Activated CD4-positive, CD25-positive, alpha-beta regulatory T cell treated with anti-CD3 and anti-CD28 coated beads, Interleukin-2, amount 50 U/mL, for 24 hours (primary cell): ENCODE measurements at places on chromosomes 3 and 15.

GRCh38 chr15:92149465-92149864, 244.2 kb upstream of the ST8SIA2 start:
- no peak for ATAC-seq

DNA sequence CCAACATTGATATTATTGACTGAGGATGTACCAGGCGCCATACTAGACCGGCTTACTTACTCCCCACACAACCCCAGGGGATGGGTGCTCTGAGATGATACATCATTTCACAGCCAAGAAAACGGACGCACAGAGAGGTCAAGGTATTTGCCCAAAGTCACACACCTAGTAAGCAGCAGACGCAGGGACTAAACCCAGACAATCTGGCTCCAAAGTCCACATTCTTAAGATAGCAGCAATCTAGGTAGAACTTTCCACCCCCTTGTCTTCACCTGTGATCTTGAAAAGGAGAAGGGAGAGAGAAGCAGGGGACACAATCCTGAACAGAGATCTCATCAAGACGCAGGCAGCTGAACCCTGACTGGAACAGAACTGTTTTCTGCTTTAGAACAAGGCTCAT, 200.6 kb downstream of the XXYLT1 start:
- no peak for ATAC-seq

- ATAC-seq, result no peak
Observed at GRCh38 chr3:190548031-190548656, 34.3 kb downstream of the IL1RAP start.

DNA sequence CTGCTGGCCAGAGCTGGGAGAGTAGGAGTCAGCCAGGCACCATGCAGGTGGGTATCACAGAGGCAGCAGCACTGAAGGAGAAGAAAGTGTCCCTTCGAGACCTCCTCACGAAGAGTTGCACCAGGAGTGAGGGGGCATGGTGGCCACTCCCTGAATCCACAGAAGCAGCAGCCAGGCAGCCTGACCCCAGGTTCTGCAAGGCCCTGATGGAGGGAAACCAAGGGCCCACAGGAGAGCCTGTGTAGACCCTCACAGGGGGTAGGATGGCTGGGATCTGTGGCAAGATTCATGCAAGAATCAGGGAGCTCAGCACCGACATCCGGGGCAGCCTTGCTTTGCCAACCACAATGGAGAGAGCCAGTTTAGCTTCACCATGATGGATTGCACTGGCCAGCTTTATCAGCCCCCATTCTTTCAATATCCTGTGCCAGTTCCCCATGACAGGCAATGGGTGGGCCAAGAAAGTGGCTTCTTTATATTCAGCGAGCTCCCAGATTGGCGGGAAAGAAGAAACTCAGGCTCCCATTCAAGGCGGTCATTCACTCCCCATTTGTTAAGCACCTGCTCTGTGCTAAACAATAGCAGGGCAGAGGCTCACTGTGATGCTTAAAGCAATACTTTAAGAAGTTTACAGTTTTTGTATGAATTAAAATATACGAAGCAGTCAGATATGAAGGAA, 33.5 kb upstream of the TBC1D21 start:
- ATAC-seq, result no peak

DNA sequence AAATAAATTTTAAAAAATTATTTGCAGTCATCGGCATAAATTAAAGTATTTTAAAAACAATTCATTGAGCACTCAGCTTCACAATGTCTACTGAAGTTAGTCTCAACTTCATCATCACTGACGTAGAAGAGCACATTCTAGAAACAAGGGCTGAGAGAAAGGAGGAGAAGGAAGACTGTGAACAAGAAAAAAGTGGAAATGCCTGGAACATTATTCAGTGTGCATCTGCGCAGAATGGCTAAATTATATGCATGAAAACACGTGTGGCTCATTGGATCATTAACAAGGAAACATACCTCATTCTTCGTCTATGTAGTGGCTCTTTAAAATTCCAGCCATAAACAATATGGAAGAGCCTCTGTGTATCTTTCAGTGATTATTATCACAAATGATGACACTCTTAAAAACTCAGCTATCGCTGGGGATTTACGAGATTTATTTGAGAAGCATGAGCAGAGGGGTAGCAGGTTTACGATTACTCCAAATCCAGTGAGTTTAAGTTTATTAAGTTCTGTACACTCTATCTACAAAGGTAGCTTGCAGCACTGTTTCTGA, 404.2 kb upstream of the CDIN1 start:
- ATAC-seq, result no peak

DNA sequence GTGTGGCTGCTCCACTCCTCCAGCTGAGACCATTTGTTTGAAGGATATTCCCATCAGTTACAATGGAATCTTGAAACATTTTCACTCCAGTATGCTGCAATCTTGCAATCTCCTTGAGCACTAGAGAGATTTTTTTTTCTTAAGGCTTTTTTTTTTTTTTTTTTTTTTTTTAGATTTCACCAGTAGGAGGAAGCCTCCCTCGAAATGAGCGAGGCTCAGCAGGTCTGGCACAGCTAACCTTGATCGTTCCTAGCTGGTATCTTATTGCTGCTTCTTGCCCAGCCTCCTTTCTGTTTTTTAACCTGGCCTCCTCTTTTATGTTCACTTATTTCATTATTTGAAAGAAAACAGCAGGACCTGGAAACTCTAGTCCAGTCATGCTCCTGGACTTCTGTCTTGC, 48.1 kb downstream of the RAP2B start:
- no peak for ATAC-seq

- ATAC-seq, result no peak
Observed at GRCh38 chr3:81788610-81789009, 27.2 kb upstream of the GBE1 start.

GRCh38 chr3:197746801-197747237, 2.9 kb upstream of the FYTTD1 start:
- no peak for ATAC-seq

DNA sequence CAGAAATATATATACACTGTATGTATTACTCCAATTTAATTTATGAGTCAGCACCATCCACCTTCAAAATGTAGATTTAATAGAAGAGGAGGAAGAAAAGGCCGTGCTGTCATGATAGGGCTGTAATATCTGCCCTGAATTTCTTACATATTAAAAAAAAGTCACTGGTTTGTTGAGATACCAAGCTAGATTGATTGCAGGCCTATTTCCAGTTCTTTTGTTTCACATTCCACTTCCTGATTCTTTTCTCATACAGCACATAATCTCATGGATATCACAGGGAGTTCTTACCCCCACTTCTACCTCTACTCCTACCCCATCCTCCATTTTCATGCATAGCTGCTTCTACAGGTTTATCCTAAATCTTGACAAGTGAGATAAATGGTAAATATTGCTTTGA, 290.3 kb downstream of the ZBTB20 start:
- ATAC-seq, result no peak

DNA sequence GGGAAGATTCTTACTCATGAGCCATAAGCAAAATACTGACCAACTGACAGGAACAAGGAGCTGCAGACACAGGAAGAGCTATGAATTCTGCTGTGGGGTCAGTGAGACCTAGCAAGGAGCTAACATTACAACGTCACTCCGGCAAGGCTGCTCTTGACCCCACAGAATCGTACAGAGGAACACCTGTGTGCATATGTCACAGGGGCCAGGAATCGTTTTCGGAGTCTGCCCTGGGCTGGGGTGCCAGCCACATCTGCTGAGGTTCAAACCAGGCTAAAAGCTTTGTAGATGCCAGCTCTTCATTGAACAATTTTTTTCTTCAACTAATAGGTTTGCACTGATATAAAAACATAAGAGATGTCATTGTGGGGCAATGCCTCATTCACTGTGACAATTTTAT, 82.6 kb downstream of the LRRK1 start:
- no peak for ATAC-seq

DNA sequence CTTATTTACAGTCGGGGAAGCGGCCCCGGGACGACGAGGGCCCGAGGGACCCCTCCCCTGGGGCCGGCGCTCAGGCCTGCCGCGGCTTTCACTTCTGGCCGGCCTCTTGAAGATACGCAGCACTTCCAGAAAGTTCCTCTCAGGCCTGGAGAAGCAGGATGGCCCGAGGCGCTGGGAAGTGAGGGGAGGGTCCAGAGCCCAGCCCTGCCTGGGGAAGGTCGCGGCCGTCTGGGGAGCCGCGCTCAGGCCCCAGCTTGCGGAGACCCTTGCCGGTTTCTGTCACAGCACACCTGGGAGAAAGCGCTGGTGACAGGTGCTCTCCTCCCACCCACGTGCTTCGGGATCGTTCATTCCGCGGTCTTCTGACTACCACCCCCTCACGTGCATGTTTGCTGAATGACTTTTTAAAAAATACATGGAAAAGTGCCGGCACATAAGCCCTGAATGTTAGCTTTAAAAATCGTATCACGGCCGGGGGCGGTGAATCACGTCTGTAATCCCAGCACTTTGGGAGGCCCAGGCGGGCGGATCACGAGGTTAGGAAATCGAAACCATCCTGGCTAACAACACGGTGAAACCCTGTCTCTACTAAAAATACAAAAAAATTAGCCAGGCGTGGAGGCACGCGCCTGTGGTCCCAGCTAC, 727 bp upstream of the TM2D3 start:
- ATAC-seq, result no peak

DNA sequence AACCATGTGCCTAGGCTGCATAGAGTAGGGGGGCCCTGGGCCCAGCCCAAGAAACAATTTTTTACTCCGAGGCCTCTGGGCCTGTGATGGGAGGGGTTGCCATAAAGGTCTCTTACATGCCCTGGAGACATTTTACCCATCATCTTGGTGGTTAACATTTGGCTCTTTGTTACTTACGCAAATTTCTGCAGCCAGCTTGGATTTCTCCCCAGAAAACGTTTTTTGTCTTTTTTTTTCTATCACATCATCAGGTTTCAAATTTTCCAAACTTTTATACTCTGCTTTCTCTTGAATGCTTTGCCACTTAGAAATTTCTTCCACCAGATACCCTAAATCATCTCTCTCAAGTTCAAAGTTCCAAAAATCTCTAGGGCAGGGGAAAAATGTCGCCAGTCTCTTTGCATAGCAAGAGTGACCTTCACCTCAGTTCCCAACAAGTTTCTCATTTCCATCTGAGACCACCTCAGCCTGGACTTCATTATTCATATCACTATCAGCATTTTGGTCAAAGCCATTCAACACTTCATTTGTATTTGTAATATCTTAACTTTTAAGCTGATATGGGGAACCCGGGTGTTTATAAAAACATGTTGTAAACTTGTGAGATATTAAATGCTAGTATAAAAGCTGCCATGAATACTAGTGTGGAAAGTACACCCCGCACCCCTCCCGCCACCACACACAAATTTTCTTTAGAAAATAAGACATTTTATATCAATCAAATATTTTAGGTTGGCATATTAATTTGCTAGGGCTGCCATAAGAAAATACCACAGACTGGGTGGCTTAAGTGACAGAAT, 56.0 kb upstream of the PLSCR4 start:
- ATAC-seq, result no peak

- no peak for ATAC-seq
Observed at GRCh38 chr15:79540551-79540950, 108.4 kb downstream of the MINAR1 start.

DNA sequence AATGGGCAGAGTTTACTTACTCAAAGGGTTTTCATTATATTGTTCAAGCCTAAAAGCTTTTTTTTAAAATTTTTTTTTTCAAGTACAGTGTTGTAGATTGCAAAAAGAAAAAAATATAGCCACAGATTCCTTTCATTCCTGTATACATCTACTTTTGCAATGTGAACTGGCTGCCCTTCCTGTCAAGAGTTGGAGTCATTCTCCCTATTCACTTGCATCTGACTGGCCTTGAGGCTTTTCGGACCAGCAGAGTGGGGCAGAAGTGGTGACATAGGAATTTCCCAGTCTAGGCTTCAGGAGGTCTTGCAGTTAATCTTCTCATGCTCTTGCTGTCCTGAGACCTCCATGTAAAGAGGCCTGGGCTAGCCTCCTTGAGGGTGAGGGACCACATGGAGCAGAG, 218.3 kb upstream of the CFAP20DC start:
- no peak for ATAC-seq
